ENCODE measurements at places on chromosomes 6 and 20. TPM values are rescaled to one million over a fixed set of nuclear protein-coding genes. Genes with fewer than 3 reads are reported as not detected.

The F13A1 gene
- 50.1 TPM for total RNA-seq

The CST11 gene
- total RNA-seq = not detected

The TMEM14C gene
- total RNA-seq = 90.7 TPM

The LHFPL5 gene
- total RNA-seq = not detected
